ENCODE measurements at places on chromosomes 13 and 19.

DNA sequence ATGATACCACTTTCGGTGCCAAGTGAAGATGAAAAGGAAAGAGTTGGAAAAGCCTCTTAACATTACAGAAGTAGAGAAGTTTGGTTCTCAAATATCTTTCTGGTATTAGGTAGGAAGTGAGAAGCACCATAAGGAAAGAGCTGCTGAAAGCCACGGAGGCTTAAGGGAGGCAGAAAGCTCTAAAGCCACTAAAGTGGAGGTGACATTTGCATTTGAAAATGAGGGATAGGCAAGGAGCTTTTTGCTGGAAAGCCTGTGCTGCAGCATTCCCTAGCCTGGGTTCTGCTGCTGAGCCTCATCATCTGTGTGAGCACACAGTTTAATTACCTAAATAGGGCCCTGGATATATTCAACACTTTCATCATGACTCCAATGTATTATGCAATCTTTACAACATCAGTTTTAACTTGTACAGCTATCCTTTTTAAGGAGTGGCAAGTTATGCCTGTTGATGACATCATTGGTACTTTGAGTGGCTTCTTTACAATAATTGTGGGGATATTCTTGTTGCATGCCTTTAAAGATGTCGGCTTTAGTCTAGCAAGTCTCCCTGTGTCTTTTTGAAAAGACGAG lies 315.4 kb downstream of the RBM26 start:
- DNase-seq = peak; percentile 5

GRCh38 chr19:50178859-50179537 lies 15.9 kb upstream of the IZUMO2 start:
- no peak for DNase-seq

DNA sequence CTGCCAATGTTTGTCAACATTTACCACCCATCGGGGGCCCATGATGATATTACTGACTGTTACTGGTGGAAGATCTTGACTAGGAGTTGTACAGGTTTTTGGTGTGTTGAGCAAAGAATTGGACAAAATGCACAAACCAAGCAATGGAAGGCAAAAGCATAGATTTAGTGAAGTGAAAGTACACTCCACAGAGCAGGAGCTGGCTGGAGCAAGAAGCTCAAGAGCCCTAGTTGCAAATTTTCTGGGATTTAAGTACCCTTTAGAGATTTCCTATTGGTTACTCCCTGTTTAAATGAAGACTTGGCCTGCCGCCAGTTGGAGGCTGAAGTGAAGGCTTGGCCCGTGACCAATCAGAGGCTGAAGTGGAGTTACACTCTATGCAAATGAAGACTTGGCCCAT lies 128.6 kb upstream of the KL start:
- no peak for DNase-seq

DNA sequence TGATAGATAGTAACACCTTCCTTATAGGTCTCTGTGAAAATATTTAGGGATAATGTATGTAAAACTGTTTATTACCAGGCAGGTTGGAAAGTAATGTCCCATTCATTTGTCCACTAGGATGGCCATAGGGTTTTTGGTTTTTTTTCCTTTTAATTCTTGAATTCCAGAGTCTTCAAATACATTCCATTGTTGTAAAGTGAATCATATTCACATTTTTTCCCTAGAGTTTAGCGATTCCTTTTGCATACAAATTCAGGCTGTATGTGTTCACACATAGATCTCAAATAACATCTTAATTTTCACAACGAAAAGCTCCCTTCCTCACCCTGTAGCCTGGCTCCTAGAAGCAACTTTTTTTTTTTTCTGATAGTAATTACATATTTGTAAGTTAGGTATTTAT lies 1.8 kb upstream of the ZNF557 start:
- DNase-seq = no peak
